Vagina (tissue), 2 donors: ENCODE measurements at places on chromosomes 16 and 17.

- H3K4me1 ChIP-seq, result no peaks in the 10 kb centered on the region
- H3K27me3 ChIP-seq, result no peaks in the 10 kb centered on the region
- no peak overlapping the region for H3K27ac ChIP-seq
- H3K4me3 ChIP-seq, result no peak overlapping the region
- no peaks in the 10 kb centered on the region for H3K36me3 ChIP-seq
- DNase-seq, result no peak
These were observed 56.7 kb downstream of the TANGO6 start for GRCh38 chr16:68900009-68900408.

DNA sequence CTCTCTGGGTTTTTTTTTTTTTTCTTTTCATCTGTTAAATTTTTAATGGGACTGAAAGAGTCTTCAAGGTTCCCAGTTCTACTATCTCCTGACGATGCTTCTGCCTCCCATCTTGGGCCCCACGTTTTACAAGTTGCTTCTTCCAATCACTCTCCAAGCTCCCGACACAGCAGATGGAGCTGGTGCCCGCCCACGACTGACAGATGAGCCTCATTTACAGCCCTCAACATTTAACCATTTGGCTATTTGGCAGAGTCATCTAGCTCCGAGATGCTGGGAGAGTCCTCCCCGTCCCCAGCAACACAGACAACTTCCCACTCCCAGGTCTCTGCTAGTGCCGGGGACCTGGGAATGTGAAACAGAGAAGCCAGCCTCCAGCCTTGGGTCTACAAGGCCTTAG is 276.9 kb downstream of the SHISA9 start:
- DNase-seq, result no peak
- no peak overlapping the region for H3K4me3 ChIP-seq
- H3K36me3 ChIP-seq, result no peaks in the 10 kb centered on the region

DNA sequence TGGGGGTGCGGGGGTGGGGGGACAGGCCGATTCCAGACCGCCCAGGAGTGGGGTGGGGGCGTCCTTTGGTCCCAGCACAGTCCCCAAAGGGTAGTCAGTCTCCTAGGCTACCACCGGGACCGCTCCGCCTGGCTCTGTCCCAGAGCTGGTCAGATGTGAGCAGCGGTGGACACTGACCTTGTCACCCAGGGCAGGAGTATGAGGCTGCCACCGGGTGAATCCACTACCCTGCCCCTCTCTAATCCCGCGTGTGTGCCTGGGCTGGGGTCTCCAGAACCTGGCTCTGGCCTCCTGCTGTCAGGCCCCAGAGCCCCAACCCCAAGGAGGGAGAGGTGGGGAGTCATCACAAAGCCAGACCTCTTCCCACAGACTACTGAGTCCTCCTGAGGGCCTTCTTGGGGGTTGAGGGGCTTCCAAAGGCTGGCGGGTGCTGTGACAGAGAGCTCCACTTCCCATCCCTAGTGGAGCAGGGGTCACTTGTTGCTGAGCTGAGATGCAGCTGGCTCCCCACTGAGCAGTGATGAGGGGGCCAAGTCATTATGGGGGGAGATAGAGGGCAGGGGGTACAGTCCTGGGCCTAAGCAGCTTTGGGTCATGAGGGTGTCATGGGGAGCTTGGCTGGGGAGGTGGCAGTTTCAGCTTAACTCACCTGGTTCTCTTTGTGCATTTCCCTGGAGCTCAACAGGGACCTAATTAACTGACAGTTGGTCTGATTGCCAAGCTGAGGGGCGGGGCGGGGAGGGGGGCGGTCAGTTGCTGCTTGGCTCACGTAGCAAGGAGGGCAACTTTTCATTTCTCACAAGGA is 1.2 kb downstream of the PPP1R1B start:
- H3K4me3 ChIP-seq, result peak overlapping the region; percentile 34
- H3K27ac ChIP-seq, result peak overlapping the region; percentile 7
- DNase-seq, result no peak
- peaks cover 19% of the 10 kb centered on the region for H3K4me1 ChIP-seq
- peaks cover 7% of the 10 kb centered on the region for H3K27me3 ChIP-seq

DNA sequence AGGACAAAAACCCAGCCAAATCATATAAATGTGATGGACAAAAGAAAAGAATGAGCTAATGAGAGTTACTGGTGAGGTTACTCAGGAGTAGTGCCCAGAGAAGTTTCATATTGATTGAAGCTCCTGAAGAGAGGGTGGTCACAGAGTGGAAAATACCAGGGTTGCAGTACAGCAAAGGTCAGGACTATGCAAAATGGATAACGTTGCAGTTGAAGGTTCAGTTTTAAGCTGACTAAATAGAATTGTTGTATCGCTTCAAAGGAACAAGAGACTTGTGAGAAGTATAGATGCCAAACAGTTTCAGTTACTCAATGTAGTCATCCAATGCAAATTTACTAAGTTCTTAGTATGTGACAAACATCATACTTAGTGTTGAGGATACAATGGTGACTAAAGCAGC is 47.1 kb downstream of the ABCA8 start:
- no peaks in the 10 kb centered on the region for H3K27me3 ChIP-seq
- H3K4me1 ChIP-seq, result peaks cover 23% of the 10 kb centered on the region
- H3K36me3 ChIP-seq, result no peaks in the 10 kb centered on the region
- no peak overlapping the region for H3K4me3 ChIP-seq

DNA sequence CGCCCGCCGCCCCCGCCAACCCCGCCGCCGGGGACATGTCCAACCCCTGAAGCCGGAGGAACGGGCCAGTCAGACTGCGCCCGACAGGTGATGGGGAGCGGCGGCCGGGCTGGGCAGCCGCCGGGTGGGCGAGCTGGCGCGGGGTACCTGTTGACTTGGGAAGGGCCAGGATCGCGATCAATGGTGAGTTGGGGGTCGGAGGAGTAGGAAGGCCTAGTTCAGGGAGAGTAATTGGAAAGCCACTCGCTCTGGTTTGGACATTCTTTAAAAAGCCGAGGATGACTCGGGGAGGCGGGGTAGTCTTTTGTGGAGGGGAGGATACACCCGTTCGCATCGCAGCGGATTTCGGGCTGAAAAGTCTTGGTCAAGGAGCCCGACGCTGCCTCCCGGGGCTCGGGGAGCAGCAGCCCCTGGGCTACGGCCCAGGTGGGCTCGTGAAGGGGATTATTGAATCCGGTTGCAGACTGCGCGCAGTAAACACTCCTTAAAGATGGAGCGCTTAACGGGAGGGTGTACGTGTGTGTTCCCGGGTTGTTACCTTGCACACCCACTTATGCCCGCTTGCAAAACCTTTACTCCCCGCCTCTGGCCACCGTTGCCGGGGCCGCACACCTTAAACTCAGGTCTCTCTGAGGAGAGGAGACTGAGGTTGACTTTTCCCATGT is 123.8 kb downstream of the GOSR1 start:
- H3K27ac ChIP-seq, result peak overlapping the region; percentile 97
- no peaks in the 10 kb centered on the region for H3K27me3 ChIP-seq
- H3K4me1 ChIP-seq, result peaks cover 18% of the 10 kb centered on the region
- no peaks in the 10 kb centered on the region for H3K36me3 ChIP-seq
- no peak for DNase-seq

DNA sequence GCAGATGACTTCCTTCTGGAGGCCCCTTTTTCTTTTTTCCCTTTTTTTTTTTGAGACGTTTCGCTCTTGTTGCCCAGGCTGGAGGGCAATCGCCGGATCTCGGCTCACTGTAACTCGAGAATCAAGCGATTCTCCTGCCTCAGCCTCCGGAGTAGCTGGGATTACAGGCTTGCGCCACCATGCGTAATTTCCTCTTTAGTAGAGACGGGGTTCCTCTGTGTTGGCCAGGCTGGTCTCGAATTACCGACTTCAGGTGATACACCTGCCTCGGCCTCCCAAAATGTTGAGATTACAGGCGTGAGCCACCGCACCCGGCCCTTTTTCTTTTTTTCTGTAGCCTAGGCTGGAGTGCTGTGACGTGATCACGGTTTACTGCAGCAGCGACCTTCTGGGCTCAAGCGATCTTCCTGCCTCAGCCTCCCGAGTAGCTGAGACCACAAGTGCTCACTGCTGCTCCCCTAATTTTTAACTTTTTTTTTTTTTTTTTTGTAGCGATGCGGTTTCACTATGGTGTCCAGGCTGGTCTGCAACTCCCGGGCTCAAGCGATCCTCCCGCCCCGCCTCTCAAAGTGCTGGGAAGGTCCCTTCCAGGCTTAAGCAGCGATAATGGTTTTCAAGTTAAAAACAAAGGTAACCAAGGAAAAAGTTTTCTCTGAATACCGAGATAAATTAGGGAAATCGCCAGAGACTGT is 956 bp upstream of the IST1 start:
- no peak for DNase-seq
- peaks cover 35% of the 10 kb centered on the region for H3K4me1 ChIP-seq
- no peaks in the 10 kb centered on the region for H3K36me3 ChIP-seq

DNA sequence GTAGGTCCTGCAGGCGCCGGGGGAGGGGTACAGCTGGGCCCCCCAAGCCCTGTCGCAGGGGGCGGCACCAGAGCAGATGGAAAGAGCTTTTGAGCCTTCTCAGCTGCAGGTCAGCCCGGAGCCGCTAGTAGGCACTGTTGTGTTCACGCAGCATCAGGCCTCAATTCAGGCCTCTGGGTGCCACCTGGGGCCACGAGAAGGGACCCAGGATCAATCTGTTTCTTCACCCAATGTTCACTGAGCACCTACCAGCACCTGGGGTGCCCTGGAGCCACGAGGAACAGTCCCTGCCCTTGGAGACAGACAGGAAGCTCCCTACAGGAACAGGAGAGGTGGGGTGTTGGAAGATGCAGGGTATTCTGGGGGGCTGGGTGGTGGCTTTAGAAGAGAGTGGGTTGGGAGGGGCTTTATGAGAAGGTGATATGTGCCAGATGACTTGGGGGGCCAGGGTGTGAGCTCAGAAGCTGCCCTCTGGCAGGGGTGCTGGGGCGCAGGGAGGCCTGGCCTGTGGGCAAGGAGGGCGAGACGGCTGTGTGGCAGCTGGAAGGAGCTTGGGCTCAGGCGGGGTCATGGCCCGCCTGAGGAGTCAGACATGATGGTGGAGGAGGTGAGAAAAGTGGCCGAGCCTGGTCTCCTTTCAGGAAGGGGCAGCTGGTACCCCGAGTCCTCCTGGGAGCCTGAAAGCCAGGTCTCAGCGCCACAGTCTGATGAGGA is 121.9 kb upstream of the GSE1 start:
- no peaks in the 10 kb centered on the region for H3K27me3 ChIP-seq
- no peaks in the 10 kb centered on the region for H3K36me3 ChIP-seq
- H3K4me3 ChIP-seq, result peak overlapping the region; percentile 12
- peak overlapping the region; percentile 7 for H3K27ac ChIP-seq
- DNase-seq, result no peak

- H3K27me3 ChIP-seq, result no peaks in the 10 kb centered on the region
- H3K36me3 ChIP-seq, result no peaks in the 10 kb centered on the region
- no peak overlapping the region for H3K27ac ChIP-seq
- no peak overlapping the region for H3K4me3 ChIP-seq
- no peak for DNase-seq
- H3K4me1 ChIP-seq, result no peaks in the 10 kb centered on the region
These were observed 330.3 kb downstream of the BCAS3 start for GRCh38 chr17:61007980-61008379.

GRCh38 chr17:28511858-28512461 is 5.8 kb downstream of the FOXN1 start:
- H3K36me3 ChIP-seq, result no peaks in the 10 kb centered on the region
- H3K27ac ChIP-seq, result no peak overlapping the region
- no peaks in the 10 kb centered on the region for H3K27me3 ChIP-seq
- no peak overlapping the region for H3K4me3 ChIP-seq

GRCh38 chr17:65799454-65799853 is 238.0 kb upstream of the AXIN2 start:
- H3K4me1 ChIP-seq, result no peaks in the 10 kb centered on the region
- no peaks in the 10 kb centered on the region for H3K27me3 ChIP-seq
- H3K36me3 ChIP-seq, result no peaks in the 10 kb centered on the region
- no peak overlapping the region for H3K4me3 ChIP-seq
